ENCODE measurements at places on chromosomes 5 and 9.

- DNase-seq: no peak
These were observed 1364.3 kb downstream of the EFNA5 start for GRCh38 chr5:106306313-106307028.

- no peak for DNase-seq
These were observed 31.0 kb upstream of the DENND1A start for GRCh38 chr9:123960965-123961364.

GRCh38 chr9:4297151-4297785, 2.6 kb downstream of the GLIS3 start:
- DNase-seq: peak; percentile 87

DNA sequence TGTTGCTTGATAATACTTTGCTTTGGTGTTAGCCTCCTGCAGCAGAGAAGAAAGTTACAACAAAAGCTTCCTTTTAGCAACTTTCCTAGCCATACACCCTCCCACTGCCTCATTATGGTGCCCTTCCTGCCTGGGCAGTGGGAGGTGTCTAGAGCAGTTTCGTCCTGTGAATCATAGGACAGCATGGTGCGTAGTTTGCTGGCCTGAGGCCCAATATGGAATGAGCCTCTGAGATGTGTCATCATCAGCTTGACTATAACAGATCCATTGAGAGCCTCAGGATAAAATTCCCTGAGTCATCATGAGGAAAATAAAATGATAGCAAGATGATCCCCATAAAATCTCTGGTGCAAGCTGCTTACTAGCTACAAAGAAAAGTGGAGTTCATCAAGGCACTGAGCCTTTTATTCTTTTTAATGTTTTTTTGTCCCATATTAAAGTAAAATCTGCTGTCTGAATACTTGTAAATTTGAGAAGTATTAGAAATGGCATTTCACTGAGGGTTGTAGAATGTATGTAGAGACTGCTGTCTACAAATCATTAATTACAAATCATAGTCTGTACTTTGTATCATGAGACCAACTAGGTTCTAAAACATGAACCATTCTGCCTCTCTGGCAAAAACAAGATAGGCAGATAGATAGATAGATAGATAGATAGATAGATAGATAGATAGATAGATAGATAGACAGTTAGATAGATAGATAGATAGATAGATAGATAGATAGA, 303.0 kb upstream of the PDE4D start:
- peak; percentile 94 for DNase-seq

- DNase-seq: no peak
These were observed 42.4 kb upstream of the ZBED3 start for GRCh38 chr5:77129391-77129990.

- DNase-seq: no peak
These were observed 25.6 kb downstream of the GOLGA2 start for GRCh38 chr9:128249908-128250838.
